Fibroblast of lung (primary cell): ENCODE measurements at places on chromosomes 3 and 15. TPM values are rescaled to one million over a fixed set of nuclear protein-coding genes. Genes with fewer than 3 reads are reported as not detected.

Gene ADGRG7
- total RNA-seq, result not detected in 2 replicates

Gene MYL3
- 0.50 and 0.51 TPM in 2 replicates for total RNA-seq

Gene MRPL3
- 80.1 and 81.4 TPM in 2 replicates for total RNA-seq

Gene STX19
- not detected in 2 replicates for total RNA-seq

Gene CD96
- total RNA-seq, result under 0.01 TPM in 1 of 2 replicates, not detected in the other

Gene GTF2A2
- total RNA-seq, result 44.7 and 49.7 TPM in 2 replicates

Gene LRRIQ4
- total RNA-seq, result under 0.01 TPM in 1 of 2 replicates, not detected in the other

Gene EPHA3
- total RNA-seq, result 0.26 and 0.99 TPM in 2 replicates

Gene CCDC13
- 0.51 and 0.66 TPM in 2 replicates for total RNA-seq

Gene THSD4
- total RNA-seq, result 58.0 and 95.5 TPM in 2 replicates

Gene ITIH4
- 2.6 TPM in 2 replicates for total RNA-seq
